ENCODE measurements at places on chromosomes 6 and 20. TPM values are rescaled to one million over a fixed set of nuclear protein-coding genes. Genes with fewer than 3 reads are reported as not detected.
A peak's percentile ranks its signal among the peaks of the same experiment; 100 is the strongest.

MLIP gene
- total RNA-seq = 2.8 TPM

- DNase-seq = no peak
Observed at GRCh38 chr6:7647504-7647903, 57.5 kb downstream of the SNRNP48 start.

C6orf89 gene
- total RNA-seq = 18.5 TPM

GRCh38 chr6:3965071-3965718, 113.7 kb downstream of the FAM217A start:
- no peak for DNase-seq

DNA sequence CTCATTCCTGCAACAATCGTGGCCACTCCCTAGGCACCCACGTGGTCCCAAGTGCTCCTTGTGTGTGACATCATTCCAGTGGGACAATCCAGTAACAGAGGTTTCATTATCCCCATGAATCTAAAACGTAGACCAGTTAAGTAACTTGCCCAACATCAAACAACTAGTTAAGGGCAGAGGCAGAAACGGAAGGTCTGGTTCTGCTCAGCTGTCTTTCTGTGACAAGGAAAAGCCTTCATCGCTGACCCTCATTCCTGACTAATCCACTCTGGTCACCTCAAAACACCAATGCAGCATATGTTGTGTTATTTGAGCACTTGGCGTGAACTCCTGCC, 261.4 kb upstream of the JARID2 start:
- DNase-seq = peak; percentile 89
